ENCODE measurements at places on chromosomes 6 and 20.

- no peak for DNase-seq
These were observed 284.7 kb downstream of the CDH26 start for GRCh38 chr20:60242836-60243505.

GRCh38 chr20:732727-733126 lies 35.6 kb downstream of the SLC52A3 start:
- no peak for DNase-seq

- no peak for DNase-seq
These were observed 29.5 kb downstream of the CDYL start for GRCh38 chr6:4805553-4806336.

GRCh38 chr6:184161-184700 lies 108.1 kb upstream of the DUSP22 start:
- DNase-seq = no peak

- DNase-seq = no peak
These were observed 183.2 kb downstream of the SIM1 start for GRCh38 chr6:100281471-100281901.

DNA sequence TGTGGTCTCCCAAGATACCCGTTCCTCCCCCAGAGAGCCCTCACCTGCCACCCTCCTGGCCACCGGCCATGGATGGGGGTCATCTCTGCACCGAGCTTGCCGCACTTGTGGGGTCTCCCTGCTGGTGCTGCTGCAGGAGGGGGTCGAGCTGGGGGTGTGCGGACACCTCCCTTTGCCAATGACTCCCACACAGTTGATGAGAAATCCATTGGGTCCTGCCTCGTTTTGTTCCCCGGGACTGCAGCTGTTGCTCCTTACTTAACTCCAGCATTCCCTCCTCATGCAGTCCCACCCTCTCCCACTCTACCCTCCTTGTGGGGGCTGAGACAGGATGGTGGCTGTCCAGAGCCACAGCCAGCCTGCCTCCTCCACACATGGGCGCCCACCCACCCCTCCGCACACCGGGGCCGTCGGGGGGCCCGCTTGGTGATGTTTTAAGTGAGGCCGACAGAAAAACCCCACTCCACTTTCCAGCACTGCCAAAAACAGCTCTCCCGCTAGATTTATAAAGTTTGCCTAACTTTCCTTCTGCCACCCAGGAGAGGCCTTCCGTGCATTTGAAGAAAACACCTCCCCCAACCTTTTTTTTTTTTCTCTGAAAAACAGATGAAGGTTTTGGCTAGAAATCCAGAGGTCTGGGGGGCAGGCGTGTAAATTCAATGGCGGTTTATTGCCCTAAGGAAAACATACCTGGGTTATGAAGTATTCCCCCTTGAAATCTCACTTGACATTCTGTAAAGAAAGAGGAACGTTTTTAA lies 53.5 kb upstream of the APCDD1L start:
- DNase-seq = no peak

DNA sequence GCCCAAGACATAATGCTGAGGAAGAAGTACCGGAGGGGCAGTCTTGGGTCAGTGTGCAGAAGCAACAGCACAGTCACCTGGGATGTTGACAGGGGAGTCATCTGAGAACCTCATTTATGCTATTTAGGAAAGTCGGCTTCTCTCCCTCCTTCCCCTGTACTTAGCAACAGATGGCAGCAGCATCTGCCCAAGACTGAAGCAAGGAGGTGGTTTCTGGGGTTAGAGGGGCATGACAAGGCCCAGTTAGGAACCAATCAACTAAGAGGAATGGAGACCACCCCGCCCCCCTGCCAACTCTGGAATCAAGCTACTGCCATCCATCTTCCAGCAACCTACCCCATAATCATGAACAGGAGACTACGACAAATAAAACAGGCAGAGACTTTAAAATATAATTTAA lies 21.7 kb downstream of the RIPK1 start:
- DNase-seq = no peak
